Activated CD4-positive, CD25-positive, alpha-beta regulatory T cell treated with anti-CD3 and anti-CD28 coated beads, Interleukin-2, amount 50 U/mL, for 72 hours (primary cell): ENCODE measurements at places on chromosomes 12 and 14.

DNA sequence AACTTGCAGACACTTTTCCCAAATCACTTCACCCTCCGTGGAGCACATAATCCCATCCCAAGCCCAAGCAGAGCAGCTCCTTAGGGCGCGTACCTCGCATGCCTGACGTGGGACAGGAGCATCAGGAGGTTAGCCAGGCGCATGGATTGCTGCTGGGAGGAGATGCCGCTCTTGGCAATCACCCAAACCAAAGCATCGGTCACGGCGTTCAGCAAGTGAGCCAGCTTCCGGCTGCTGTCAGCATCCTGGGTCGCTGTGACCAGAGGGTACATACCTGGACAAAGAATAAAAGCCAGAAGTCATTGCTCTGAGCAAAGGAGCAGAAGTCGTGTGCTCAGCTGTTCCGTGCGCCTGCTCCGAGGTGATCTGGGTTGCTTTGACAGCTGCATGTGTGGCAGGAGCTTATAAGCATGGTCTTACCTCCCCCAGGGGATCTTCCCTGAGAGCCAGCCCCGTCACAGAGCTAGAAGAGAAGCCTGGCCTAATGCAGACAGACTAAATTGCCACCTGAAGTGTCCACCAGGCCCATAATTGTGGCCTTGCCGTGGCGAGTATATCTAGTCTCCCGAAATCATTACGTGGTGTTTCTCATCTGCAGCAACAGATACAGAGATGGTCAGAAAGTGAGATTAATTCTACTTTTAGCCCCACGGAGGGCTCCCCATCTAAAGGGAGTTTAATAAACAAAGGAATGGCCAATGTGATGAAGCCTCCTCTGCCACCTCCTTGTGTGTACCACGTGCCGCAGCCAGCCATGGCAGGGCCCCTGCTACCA is 59.1 kb downstream of the ESR2 start:
- DNase-seq, result no peak

DNA sequence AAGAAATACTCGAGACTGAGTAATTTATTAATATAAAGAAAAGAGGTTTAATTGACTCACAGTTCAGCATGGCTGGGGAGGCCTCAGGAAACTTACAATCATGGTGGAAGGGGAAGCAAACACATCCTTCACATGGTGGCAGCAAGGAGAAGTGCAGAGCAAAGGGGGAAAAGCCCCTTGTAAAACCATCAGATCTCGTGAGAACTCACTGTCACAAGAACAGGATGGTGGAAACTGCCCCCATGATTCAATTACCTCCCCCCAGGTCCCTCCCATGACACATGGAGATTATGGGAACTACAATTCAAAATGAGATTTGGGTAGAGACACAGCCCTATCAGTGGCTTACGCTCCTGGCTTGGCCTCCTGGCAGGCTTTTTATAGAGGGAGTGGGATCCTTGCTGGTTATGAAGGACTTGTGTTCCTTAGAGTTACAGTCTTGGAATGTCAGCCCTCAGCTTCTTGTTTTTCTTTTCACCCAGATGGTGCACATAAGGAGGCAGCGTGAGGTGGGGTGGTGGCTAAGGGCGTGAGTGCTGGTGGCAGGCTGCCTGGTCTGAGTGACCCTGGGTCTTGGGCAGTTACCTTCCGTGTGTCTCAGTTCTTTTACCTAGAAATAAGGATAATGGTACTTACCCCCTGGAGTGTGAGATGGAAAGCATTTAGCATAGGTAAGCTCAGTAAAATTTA is 25.7 kb downstream of the TRAF3 start:
- DNase-seq, result no peak

DNA sequence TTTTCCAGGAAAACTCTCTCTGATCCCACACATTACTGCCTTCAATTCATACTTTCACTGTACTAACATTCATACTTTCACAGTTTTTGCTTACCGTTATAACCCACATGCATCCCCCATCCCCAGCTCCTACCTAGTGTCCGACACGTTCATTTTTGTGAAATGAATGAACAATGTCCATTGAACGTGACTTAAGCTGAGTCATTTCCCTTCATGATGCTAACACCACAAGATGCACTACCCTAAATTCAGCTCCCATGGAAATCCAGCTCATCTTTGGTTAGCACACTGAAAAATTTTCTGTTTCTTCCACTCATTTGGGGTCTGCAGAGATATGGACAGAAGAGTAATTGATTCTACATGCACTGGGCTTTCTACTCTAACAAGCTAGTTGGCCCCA is 84.7 kb downstream of the GALNT4 start:
- DNase-seq, result no peak

DNA sequence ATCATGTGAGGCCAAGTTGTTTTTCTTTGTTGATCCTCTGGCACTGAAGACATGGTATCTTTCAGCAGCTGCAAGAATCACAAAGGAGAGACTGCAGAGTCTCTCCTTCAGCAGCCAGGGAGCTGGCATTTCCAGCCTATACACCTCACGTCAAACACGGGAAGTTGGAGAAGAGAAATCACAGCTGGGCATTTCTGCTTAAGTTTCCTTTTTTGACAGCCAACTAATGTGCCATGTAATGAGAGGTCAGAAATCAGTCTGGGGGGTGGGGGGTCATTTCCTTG is 28.3 kb downstream of the PHLDA1 start:
- DNase-seq, result no peak

DNA sequence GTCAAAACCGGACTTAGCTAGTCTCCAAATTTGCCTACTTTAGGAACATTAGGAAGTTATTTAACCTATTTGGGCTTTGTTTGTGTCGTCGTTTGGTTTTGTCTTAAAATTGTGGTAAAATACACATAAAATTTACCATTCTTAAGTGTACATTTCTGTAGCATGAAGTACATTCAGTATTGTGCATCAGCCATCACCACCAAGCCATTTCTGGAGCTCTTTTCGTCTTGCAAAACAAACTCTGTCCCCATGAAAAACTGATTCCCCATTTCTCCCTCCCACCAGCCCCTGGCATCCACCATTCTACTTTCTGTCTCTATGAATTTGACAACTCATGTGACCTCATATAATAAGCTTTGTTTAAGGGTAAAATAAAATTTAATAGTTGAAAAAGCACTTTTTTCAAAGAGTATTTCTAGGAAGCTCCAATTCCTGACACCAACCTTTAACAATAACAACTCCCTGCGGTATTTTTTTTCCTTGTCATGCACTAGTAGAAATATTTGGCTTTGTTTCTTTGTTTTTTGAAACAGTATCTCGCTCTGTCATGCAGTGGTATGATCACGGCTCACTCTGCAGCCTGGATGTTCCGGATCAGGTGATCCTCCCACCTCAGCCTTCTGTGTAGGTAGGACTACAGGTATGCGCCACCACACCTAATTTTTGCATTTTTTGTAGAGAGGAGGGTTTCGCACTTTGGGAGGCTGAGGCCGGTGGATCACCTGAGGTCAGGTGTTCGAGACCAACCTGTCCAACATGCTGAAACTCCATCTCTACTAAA is 3.6 kb upstream of the UBC start:
- no peak for DNase-seq

DNA sequence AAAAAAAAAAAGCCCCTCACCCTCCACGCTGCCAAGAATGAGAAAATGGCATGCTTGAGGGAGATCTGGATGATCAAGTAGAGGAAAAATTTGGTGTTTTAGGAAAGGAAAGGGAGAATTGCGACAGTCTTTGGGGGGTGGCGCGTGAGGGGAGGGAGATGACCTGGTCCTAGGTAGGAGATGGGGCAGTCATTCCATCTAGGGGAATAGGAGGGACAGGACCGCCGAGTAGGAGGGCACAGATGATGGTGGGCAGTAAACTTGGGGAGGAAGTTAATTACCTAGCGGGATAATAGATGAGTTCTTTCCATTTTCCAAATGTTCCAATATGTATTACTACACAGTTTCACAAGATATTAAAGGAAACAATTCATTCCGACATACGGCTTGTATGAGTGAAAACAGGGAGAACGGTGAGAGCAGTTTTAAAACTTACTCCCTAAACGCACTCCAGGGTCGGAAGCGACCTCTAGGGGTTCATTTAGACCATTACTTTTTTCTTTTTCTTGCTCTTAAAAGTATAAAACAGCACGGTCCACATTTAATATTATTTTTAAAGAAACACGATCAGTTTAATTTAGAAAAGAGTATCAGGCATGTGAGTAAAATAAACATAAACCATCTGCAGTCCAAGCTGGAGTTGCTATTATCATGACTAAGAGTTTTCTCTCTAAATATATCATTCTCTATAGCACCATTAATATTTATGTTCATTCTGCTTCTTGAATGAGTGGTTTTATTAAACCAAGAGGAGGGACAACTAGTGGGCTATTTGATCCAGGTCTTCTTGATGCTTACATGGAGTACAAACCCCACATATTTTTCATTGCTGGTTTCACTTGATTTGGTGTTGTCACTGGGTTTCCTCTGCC is 3.0 kb upstream of the FNTB start:
- no peak for DNase-seq

- no peak for DNase-seq
Measured at GRCh38 chr12:10331642-10332239, 24.1 kb downstream of the KLRD1 start.

- DNase-seq, result no peak
Measured at GRCh38 chr12:18461758-18462157, 200.4 kb downstream of the PIK3C2G start.

- DNase-seq, result no peak
Measured at GRCh38 chr12:3655328-3655900, 97.5 kb downstream of the CRACR2A start.

DNA sequence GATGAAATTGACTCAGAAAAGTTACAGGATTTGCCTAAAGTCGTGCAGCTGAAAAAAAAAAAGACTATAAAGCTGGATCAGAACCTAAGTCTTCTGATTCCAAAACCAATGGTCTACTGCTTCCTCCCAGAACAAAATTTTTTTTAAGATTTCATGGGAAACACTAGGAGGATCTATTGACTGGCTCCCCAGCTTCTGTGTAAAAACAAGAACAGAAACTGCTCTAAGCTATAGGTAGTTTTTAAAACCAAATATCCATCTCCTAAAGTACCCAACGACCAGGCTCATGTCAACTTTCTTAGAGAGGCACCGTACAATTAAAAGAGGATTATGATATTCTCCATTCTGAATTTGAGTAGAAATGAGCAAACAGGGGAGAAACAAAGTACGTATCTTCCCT is 9.4 kb downstream of the FMNL3 start:
- no peak for DNase-seq

DNA sequence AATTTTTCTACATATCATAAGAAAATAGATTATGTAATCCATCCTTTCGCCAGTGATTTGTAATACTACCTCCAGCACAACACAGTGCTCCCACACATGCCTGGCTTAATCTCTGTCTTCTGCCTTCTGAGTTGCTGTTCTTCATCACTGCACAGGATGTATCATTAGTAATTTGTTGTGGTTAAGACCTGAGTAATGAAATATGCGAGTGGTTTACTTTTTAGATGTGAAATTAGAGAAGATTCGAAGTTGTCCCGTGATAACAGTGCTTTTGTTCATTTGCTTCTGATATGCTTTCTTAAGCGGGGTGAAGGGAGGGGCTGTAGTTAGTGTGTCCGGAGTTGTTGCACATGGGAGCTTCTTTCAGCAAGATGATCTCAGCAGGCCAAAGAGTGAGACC is 18.1 kb downstream of the KRT85 start:
- no peak for DNase-seq

- peak; percentile 76 for DNase-seq
Measured at GRCh38 chr12:48350249-48351021, at the start of gene ZNF641. Gene ZNF641 (minus strand): TSS chr12:48350919. CDS start chr12:48348090, 2,829 bp downstream.

- DNase-seq, result no peak
Measured at GRCh38 chr12:63753743-63754142, 26.0 kb upstream of the RXYLT1 start.

- no peak for DNase-seq
Measured at GRCh38 chr12:25518512-25518911, 34.6 kb downstream of the LMNTD1 start.

DNA sequence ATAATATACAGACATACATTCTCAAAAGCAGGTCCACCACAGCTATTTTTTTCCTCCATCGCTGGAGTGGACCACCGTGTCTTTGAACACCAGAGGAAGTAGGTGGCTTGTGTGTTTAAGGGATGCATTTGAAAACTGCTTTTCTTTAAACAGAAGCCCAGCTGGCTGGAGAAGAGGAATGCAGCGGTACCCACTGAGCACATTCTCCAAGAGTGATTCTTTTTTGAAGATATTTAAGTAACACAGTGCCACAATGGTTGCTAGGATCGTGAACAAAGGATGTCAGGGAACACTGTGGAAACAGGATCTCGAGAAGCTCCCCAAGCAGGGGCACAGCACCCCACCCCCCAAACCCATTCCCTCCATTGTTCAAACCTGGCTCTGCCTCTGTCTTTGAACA is 286.6 kb upstream of the PWP1 start:
- no peak for DNase-seq

- DNase-seq, result no peak
Measured at GRCh38 chr12:67748743-67749040, 100.1 kb downstream of the DYRK2 start.

DNA sequence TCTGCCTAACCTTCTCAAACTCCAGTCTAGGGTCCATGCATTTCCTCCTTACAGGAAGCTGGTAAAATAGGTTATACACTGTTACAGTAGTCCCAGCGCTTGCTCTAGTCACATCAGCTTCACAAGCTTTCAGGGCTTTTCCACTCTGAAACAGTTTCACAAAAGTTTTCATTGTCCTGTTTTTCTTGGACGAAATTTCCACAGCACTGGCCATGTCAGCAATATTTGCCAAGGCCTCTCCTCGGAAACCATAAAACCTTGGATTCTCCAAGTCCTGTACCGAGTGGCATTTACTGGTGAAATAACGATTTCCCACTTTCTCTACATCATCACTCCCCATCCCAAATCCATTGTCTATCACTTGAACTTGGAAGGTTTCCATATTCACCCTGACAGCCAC is 2.1 kb downstream of the MLH3 start:
- DNase-seq, result no peak

- DNase-seq, result no peak
Measured at GRCh38 chr14:38716926-38717325, 386.1 kb downstream of the SEC23A start.

GRCh38 chr12:99302874-99303273 is 344.7 kb upstream of the GARIN6 start:
- DNase-seq, result no peak

DNA sequence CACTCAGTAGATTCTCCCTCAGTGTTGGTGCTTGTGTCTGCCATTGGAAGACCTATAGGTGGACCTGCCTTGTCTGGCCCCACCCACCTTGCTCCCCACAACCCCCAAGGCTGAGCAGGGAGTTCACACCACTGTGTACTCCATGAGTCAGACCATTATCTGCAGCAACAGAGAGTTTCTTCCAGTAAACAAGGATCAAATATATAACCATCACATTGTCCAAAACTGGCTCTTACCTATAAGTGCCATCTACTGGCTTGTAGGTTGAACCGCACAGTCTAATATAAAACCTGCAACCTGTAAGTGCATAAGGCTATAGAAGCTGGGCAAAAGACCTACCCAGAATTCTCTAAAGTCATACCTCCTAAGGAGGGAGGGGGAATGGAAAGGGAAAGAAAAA is 7.9 kb downstream of the TAS2R13 start:
- DNase-seq, result no peak

DNA sequence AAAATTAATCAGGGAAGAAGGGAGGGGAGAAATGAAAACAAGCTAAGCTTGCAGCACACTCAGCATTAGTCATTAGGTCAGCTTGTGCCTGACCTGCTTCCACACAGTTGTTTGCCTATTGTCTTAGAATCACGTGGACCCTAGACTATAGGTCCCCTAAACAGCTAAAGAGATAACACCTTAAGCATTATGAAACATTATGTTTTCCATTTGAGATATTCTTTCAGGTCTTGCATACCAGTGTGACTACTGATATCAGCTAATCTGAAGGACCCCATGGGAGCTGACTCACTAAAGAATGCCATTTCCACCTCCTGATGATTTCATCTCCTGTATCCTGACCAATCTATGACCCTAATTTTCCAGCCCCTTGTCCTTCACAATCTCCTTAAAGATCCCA is 154.1 kb upstream of the FUT8 start:
- no peak for DNase-seq
